ENCODE measurements at places on chromosomes 1 and 21.
A peak's percentile ranks its signal among the peaks of the same experiment; 100 is the strongest.

DNA sequence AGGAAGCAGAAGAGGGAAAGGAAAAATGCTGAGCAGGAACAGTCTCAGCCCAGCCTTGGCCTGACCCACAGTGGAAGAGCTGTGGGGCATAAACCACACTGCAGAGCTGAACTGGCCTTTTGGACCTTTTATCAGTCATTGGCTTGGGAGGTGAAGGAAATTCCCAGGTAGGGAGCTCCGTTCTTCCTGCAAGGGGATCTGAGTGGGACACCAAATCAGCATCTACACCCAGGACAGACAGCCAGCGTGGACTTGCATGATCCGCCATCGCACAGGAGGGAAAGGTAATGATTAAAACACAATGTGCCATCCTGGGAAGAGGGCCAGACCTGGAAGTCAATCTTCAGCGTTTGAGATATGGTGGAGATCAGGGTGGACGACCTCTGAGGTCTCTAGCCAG, 1.2 kb upstream of the MTFR1L start:
- no peak for DNase-seq

GRCh38 chr1:60036856-60037460, 36.6 kb downstream of the C1orf87 start:
- no peak for DNase-seq

DNA sequence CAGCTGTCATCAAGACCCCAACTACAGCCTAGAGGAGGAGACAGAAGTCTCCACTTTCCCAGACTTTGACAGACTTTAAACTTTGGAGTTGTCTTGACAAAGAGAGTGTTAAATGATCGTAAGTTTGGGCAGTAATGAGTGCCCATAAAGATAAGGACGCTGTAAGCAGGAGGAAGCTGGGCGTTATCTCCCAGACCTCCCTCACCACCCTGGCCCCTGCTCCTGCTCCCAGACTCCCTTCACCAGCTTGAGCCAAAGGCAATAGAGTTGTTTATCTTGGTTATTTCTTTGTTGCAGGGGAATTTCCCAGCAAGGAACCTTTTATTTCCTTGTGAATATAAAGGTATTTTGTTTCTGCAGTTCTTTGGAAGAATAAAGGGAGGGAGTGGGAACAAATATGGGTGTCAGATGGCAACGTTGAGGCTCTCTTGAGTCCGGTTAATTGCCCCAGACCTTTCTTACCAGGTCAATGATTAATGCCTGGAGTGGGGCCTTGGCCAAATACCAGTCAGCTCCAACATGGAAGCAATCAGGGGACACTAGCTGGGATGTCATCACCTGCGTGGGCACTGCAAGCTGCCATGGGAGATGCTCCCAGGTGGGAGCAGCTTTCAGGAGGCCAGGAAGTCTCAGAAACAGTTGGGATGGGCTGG, 4.4 kb downstream of the PIGR start:
- no peak for DNase-seq

DNA sequence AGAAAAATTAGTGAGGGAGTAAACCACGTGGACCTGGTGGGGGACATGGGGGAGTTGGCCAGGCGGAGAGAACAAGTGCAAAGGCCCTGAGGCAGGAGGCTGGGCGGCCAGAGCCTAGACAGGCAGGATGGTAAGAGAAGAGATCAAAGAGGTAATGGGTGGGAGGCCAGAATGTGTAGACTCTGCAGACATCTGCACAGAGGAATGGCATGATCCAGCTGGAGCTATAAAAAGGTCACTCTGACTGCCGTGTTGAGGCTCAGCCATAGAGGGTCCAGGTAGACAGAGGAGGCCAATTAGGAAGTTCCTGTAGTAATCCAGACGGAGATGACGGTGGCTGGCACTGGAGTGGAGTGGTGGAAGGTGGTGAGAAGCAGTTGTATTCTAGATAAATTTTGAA, 3.6 kb downstream of the H6PD start:
- no peak for DNase-seq

GRCh38 chr1:184483101-184483683, 96.4 kb downstream of the C1orf21 start:
- no peak for DNase-seq

GRCh38 chr1:220271706-220272046, 577 bp downstream of the RAB3GAP2 start:
- DNase-seq: no peak

GRCh38 chr1:11761988-11762406, at the start of gene C1orf167:
Gene C1orf167, plus strand, starts transcription at chr1:11762193. Its CDS starts 2,208 bp downstream, at chr1:11764401.
- no peak for DNase-seq

DNA sequence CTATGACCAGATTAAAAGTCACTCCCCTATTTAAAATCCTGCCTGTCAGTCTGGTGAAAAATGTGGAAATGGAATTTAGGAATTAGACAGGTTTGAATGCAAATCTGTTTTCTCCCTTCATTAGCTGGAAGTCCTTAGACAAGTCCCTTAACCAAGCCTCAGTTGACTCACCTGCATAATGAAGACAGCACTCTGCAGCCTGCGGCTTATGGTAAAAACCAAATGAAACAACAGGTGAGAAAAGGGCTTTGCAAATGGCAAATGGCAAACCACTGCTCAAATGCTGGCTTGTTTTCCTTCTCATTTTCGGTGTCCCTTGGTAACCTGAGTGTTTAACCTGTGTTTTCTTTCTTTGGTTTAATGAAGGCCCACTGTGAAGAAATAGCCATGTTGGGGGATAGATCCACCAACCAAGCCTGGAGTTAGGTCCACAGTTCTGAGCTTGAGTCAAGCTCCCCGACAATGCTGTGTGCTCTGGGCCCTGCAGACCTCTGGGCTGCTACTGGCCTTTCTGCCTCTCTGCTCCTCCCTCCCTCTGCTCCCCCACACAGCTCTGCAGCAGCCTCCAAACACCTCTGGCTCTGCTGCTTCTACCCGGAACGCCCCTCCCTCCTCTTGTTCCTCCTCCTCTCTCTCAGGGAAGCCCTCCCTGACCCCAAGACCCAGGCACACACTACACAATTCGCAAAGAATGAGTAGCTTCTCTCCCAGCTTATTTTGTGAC, 641.8 kb downstream of the MATN1 start:
- no peak for DNase-seq

DNA sequence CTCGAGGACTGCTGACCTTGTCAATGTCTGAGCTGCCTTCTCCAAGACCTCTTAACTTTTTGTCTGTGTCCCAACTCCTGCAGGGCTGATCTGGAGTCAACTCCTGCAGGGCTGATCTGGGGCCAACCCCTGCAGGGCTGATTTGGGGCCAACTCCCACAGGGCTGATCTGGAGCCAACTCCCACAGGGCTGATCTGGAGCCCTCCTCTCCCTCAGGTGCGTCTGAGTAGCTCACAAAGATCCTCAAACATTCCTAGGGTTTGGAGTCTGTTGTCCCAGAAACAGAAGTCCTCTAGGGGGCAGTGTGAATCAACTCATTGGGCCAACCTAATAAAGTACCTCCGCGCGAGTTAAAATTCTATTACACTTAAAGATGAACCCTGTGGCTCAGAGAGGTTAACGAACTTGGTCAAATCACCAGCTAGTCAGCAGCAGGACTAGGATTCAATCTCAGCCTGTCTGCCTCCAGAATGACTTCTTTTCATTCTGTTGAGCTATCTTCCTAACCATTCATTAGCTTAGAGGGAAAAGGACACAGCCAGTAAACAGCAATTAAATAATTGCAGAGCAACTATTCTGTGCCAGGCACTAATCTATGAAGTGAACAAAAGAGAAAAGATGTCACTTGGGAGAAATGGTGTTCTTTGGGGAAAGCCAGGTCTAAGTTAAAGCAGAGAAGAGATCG, 17.2 kb upstream of the RLF start:
- DNase-seq: peak; percentile 49

DNA sequence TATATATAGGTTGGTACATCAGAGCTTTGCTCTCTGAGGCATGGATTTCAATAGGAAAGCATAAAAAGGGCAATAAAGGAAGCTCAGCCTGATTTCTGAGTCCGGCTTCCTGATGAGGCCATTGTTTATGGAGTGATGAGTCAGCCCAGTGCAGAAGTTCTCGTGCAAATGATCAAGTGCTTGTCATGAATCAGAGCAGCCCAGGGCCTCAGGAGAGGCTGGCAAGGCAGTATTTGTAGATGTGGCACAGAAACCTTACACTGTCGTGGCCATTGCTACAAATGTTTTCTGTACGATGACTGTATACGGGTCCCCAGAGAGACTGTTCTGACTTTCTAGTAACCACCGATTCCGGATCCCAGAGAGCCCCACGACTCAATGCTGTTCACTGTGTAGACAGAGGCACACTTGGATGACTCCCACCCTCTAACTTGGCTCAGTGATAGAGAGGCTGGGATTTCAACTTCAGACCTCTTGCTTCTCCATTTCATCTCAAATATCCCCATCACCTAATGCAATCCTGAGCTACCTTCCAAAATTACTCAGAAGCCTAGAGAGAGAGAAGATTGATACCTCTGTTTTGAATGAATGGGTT, 26.8 kb downstream of the UMODL1 start:
- DNase-seq: no peak

DNA sequence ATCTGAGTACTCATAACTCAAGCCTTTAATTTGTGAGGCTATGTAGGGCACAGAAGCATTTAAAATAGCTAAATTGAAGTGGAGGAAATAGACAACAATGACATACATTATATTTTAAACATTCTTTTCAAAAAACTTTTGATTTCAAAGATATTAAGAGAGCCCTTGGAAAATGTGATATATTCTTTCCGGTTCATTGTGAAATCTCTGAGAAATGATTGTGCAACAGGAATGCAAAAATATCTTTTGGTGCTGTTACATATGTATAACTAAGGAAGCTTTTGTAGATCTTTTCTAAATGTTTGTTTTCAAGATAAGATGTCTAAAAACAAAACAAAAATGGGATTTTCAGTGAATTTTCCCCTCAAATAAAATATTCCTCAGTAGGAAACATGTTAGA, 185.2 kb downstream of the LEPR start:
- DNase-seq: no peak

DNA sequence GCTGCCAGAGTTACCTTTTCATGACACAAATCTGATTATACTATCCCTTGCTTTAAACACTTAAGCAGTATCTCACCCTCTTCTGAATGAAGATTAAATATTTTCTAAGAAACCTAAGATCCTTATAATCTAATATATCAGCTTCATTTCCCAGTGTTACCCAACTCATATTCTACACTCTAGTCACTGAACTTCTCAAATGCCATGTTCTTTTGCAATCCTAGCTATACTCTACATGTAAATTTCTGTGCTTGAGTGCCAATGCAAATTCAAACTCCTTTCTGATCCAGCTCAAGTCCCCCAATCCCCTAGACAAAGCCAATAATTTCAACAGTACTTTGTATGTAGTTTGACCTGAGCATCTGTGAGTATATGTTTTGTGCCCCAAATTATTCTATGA, 293.9 kb downstream of the SDCCAG8 start:
- no peak for DNase-seq

DNA sequence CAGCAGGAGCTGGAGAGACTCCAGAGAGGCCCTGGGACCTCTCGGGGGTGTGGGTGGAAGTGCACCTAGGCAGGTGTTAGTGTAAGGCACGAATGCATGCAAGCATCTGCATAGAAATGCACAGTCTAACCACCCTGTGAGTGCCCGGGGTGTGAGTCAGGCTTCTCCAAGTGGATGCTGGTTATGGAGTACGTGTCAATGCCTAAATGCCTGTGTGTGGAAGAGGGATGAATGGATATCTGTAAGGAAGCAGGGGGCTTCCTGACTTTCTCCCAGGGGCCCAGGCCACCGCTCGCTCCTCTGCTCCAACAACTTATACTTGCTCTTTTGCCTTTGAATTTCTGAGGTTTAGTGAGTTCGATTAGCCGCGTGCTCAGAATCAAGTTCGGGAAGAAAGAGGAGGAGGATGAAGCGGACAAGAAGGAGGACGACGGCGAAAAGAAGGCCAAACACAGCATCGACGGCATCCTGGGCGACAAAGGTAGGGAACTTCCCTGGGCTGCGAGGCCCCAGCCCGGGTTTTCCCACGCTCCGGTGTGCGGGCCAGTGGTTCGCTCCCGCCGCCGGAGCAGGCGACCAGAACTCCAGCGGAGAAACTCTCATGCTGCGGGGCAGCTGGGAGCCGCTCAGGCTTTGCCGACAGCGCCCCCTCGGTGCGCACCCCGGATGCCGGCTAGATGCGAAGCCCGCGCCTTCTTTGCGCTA, 5.4 kb downstream of the PAX7 start:
- no peak for DNase-seq

- DNase-seq: no peak
These were observed 14.5 kb downstream of the GLUL start for GRCh38 chr1:182376936-182377574.

- DNase-seq: no peak
These were observed 218.1 kb downstream of the FMN2 start for GRCh38 chr1:240309769-240310168.

GRCh38 chr1:214008791-214009422, 21.1 kb downstream of the PROX1 start:
- DNase-seq: no peak

- no peak for DNase-seq
These were observed 13.4 kb downstream of the ZCCHC17 start for GRCh38 chr1:31310198-31310597.

- no peak for DNase-seq
These were observed 479.2 kb downstream of the LTN1 start for GRCh38 chr21:28513428-28513827.

GRCh38 chr1:198175423-198176170, 18.8 kb downstream of the NEK7 start:
- no peak for DNase-seq

- DNase-seq: peak; percentile 76
These were observed 57.2 kb downstream of the AGPAT3 start for GRCh38 chr21:43921979-43922945.

DNA sequence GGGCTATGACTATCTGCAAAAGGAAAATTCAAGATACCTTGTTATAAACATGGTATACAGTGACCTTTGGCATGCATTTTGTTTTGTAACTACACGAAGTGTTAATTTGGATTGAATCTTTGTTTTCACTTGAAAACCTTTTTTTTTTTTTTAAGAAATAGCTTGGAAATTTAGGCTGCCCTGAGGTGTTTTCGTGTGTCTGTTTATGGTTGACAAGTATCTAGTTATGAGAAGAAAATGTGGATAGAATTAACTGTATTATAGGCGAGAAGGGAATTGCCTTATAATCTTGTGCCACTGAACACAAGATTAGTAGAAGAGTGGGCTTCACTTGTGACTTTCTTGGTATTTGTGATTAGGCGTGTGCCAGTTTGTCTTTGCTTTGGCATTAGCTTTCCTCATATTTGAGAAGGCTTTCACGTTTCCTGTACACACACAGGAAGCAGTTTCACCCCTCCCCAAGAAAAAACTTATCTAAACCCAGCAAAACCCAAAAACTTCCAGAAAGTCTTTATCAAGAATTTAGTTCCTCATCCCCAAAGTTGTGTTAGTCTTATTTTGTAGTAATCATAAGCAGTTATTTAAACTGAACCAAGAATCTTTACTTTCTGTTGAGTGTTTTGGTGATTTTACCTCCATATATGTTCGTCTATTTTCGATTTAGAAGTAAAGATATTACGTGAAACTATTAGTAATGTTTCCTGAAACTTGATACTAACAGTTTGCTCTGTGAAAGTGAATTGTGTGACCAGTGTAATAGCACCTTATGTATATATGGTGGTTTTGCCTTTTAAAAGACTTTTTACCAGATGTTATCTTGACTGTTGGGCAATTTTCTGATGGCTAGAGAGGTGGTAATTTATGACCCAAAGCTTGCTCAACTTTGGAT, 3.8 kb downstream of the DYRK1A start:
- DNase-seq: no peak
